Natural killer cell (primary cell): ENCODE measurements at places on chromosomes 5 and 9. TPM values are rescaled to one million over a fixed set of nuclear protein-coding genes. Genes with fewer than 3 reads are reported as not detected.
A peak's percentile ranks its signal among the peaks of the same experiment; 100 is the strongest.

EIF4E1B gene
- total RNA-seq, result not detected

HBEGF gene
- total RNA-seq, result 7.8 TPM

PDCD1LG2 gene
- 0.16 TPM for total RNA-seq

STPG3 gene
- not detected for total RNA-seq

ZNF879 gene
- total RNA-seq, result 7.6 TPM

LCN15 gene
- total RNA-seq, result not detected

TDRD7 gene
- total RNA-seq, result 16.4 TPM

OLFM1 gene
- total RNA-seq, result not detected

SLC36A3 gene
- not detected for total RNA-seq

COL15A1 gene
- total RNA-seq, result 0.18 TPM

DNA sequence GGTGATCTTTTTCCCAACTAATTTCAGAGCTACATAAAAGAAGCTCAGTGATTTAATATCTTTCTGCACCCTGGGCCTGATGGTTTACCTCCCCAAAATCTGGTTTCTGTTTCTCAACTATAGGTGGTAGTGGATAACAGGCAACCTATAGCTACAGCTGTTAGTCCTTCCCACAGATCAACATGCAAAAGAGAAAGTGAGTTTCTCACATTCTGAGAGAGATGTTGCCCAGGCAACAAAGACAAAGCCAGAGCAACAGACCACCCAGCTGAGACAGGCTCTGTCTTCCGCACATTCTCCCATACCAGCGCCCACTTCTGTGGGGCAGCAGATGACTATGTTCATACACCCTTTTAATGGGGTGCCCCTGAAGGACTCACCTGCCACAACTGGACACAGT lies 40.7 kb upstream of the PPP2R2B start:
- DNase-seq, result peak; percentile 8
- H3K27me3 ChIP-seq, result no peaks in the 10 kb centered on the region
- H3K4me1 ChIP-seq, result no peaks in the 10 kb centered on the region

GRCh38 chr9:11257992-11258391 lies 645.2 kb upstream of the PTPRD start:
- no peaks in the 10 kb centered on the region for H3K27me3 ChIP-seq
- no peaks in the 10 kb centered on the region for H3K36me3 ChIP-seq
- H3K27ac ChIP-seq, result no peak overlapping the region
- no peaks in the 10 kb centered on the region for H3K4me1 ChIP-seq

- no peak overlapping the region for H3K27ac ChIP-seq
- H3K4me1 ChIP-seq, result peaks cover 24% of the 10 kb centered on the region
- no peaks in the 10 kb centered on the region for H3K36me3 ChIP-seq
- no peak overlapping the region for H3K4me3 ChIP-seq
- H3K27me3 ChIP-seq, result peaks cover 5% of the 10 kb centered on the region
Measured at GRCh38 chr9:89609426-89610006, 4.7 kb downstream of the GADD45G start.

DNA sequence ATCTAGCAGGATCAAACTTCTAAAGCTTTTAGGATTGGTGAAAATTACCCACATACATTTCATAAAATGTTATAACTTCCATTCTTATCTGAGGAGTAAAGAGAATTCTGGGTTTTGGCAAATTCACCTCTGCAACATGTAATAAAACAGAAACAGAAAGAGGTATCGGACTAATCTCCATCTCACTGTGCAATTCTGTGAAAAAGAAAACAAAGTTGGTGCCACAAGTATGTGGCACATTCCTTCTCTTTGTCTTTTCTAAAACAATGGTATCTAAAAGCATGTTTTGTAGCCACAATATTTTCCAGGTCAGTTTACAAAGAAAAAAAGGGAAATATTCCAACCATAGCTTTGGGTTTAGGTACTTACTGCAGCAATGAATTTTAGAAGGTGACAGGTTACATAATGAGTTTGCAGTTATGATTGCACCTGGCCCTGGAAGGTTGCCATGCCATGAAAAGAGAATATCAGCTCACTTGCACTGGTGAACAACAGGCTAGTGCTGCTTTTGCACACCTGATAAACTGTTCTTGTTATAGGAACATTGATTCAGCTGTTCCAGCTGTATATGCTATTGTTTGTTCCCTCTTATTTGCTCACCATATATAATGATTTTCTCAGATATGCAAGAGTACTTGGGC lies 491.3 kb upstream of the MEF2C start:
- H3K27me3 ChIP-seq, result no peaks in the 10 kb centered on the region
- no peak for DNase-seq
- H3K36me3 ChIP-seq, result no peaks in the 10 kb centered on the region
- H3K4me1 ChIP-seq, result no peaks in the 10 kb centered on the region
- no peak overlapping the region for H3K4me3 ChIP-seq

DNA sequence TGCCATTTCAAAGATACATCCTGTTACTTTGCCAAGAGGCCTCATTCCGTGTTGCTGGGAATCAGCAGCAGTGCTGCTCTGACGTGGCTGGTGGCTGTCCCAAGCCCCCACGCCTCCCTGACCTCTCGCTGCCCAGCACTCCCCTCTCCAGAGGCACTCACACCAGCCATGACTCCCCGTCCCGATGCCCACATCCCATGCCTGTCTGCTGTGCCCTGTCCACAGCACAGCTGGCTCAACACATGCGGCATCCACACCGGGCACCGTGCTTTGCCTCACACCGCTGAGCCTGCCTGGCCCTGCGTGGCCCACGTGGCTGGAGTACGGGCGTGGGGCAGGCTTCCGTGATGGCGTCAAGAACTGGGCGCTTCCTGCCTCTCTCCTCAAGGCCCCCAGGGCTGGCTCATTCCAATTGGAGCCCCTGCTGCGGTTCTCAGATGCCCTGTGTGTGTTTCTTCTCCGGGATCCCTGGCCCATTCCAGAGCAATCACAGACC lies 7.8 kb upstream of the LCN1 start:
- H3K27ac ChIP-seq, result no peak overlapping the region
- H3K36me3 ChIP-seq, result no peaks in the 10 kb centered on the region
- no peaks in the 10 kb centered on the region for H3K4me1 ChIP-seq
- no peak for DNase-seq

DNA sequence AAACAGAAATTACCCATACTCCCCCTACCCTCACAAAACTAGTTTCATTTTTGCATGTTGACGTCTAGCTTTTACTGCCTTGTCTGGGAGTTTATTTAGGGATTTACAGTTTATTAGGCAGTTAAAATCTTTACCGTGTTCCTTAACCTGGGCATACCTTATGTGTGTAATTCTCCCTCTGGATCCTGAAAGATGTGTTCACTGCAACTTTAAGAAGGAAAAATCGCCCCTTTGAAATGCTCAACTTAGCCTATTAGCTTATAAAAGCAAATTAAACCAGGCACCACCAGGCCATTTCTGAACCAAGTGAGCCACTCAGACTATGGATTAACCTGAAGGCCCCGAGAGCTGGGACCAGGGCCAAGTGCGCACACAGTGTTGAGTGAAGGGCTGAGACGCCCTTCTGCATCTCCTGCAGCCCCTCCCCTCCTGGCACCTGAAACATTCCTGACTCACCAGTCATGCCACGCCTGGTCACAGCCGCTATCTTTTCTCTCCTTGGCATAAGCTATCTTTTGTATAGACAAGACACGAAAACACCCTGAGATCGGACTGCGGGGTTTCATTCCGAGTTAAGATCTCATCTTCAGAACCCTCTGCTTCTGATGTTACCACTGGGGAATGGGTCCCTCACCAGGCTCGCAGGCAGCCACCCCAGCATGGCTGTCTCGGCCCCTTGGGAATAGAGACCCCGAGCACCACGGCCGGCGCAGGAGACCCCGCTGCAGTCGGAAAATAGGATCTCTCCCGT lies 111.9 kb downstream of the ROR2 start:
- no peaks in the 10 kb centered on the region for H3K27me3 ChIP-seq
- no peak overlapping the region for H3K27ac ChIP-seq
- H3K36me3 ChIP-seq, result no peaks in the 10 kb centered on the region

DNA sequence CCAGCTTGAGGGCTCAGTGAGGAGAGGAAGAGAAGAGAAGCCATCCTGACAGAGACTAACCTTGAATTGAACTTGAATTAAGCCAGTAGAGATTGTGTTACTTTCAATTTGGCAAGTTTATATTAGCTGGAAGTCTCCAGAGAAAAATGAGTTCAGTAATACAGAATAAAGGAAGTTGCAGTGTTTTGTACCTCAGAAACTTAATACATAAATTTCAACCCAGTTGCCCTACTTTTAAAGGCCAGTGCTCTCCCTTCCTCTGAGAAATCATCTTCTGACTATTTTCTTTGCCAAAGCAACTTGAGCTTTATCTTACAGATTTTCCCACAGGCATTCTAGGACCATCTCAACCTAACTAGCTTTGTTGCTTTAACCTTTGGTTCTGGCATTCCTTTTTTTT lies 231.0 kb upstream of the GAS1 start:
- H3K4me3 ChIP-seq, result no peak overlapping the region
- DNase-seq, result no peak
- H3K4me1 ChIP-seq, result no peaks in the 10 kb centered on the region
- H3K27me3 ChIP-seq, result peaks cover 2% of the 10 kb centered on the region

GRCh38 chr5:172491481-172491880 lies 37.2 kb upstream of the SH3PXD2B start:
- DNase-seq, result no peak
- no peaks in the 10 kb centered on the region for H3K27me3 ChIP-seq
- no peaks in the 10 kb centered on the region for H3K4me1 ChIP-seq
- no peak overlapping the region for H3K27ac ChIP-seq

- no peak overlapping the region for H3K27ac ChIP-seq
- H3K4me1 ChIP-seq, result peaks cover 11% of the 10 kb centered on the region
- peaks cover 1% of the 10 kb centered on the region for H3K27me3 ChIP-seq
- H3K4me3 ChIP-seq, result no peak overlapping the region
- H3K36me3 ChIP-seq, result no peaks in the 10 kb centered on the region
- no peak for DNase-seq
Measured at GRCh38 chr9:121607434-121608167, 43.8 kb upstream of the DAB2IP start.

DNA sequence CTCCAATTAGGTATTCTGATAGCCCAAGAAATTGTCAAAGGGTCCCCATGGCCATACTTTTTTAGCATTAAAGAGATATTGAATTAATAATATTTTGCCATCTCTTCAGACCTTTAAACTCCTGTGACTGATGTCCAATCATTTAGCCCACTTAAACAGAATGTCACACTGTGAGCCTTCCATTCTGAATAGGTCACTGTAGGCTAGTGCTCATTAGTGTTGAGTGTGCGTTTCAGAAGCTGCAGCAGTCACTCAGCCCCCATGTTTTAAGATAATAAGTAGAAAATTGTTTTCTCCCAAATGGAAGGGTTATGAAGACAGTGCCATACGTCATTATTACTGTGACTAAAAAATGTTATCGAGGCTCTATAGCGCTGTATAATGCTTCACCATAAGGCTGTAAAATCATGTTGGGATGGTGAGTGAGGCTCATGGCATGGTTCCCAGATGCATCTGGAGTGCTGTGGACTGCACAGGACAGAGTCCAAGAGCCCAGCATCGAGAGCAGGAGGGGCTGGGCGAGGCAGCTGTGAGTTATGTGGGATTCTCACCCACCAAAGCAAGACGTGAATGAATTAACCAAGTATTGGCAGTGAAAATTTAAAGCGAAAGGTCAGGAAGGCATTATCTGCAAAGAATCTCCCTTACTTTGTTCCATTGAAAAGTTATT lies 2112.9 kb upstream of the WWC1 start:
- no peaks in the 10 kb centered on the region for H3K4me1 ChIP-seq
- H3K27ac ChIP-seq, result no peak overlapping the region
- H3K4me3 ChIP-seq, result no peak overlapping the region
- H3K27me3 ChIP-seq, result no peaks in the 10 kb centered on the region

GRCh38 chr9:113922160-113922559 lies 46.1 kb downstream of the ZNF618 start:
- no peaks in the 10 kb centered on the region for H3K27me3 ChIP-seq
- H3K36me3 ChIP-seq, result no peaks in the 10 kb centered on the region
- H3K4me1 ChIP-seq, result no peaks in the 10 kb centered on the region
- H3K4me3 ChIP-seq, result no peak overlapping the region
- H3K27ac ChIP-seq, result no peak overlapping the region

GRCh38 chr5:32358611-32359010 lies 45.9 kb upstream of the MTMR12 start:
- DNase-seq, result no peak
- peaks cover 61% of the 10 kb centered on the region for H3K36me3 ChIP-seq
- no peaks in the 10 kb centered on the region for H3K27me3 ChIP-seq

GRCh38 chr9:136147890-136148714 lies 29.4 kb upstream of the TMEM250 start:
- no peaks in the 10 kb centered on the region for H3K4me1 ChIP-seq
- no peak overlapping the region for H3K4me3 ChIP-seq
- no peaks in the 10 kb centered on the region for H3K27me3 ChIP-seq
- H3K27ac ChIP-seq, result no peak overlapping the region
- H3K36me3 ChIP-seq, result no peaks in the 10 kb centered on the region
